ENCODE measurements at places on chromosomes 16 and 17. TPM values are rescaled to one million over a fixed set of nuclear protein-coding genes. Genes with fewer than 3 reads are reported as not detected.

Gene TLK2
- total RNA-seq = 60.6 TPM

DNA sequence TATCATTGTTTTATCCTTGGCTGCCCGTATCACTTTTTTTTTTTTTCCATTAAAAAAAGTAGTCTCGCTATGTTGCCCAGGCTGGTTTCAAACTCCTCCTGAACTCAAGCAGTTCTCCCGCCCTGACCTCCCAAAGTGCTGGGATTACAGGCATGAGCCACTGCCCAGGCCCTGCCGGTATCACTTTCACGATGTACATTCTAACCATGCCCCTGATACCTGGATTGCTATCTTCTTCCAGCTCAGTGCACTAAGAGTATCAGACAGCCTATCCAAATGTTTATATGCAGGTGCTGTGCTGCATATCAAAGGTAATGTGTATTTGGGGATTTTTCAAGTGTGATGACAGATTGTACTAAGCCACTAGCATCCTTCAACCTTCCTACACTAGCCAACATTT, 14.2 kb downstream of the MOSMO start:
- no peak overlapping the region for H3K4me3 ChIP-seq
- no peak overlapping the region for H3K27ac ChIP-seq
- H3K36me3 ChIP-seq = no peaks in the 10 kb centered on the region
- DNase-seq = no peak
- H3K27me3 ChIP-seq = no peaks in the 10 kb centered on the region

- peak overlapping the region; percentile 11 for H3K4me3 ChIP-seq
- H3K27ac ChIP-seq = no peak overlapping the region
- DNase-seq = no peak
These were observed 128.2 kb downstream of the ZNF778 start for GRCh38 chr16:89345642-89346150.

GRCh38 chr16:60180609-60181008, 1446.5 kb upstream of the GOT2 start:
- H3K27ac ChIP-seq = no peak overlapping the region
- H3K36me3 ChIP-seq = no peaks in the 10 kb centered on the region
- no peaks in the 10 kb centered on the region for H3K4me1 ChIP-seq
- H3K27me3 ChIP-seq = peaks cover 2% of the 10 kb centered on the region
- no peak for DNase-seq

All from neural crest cell (in vitro differentiated cells).